Mesenchymal stem cell (in vitro differentiated cells and primary cell): ENCODE measurements at places on chromosomes 4 and X.

- peak; percentile 0 for DNase-seq
Measured at GRCh38 chrX:86930419-86930818, 587.2 kb upstream of the KLHL4 start.

GRCh38 chrX:149628280-149628679 lies 3.3 kb downstream of the TMEM185A start:
- no peak for DNase-seq

GRCh38 chr4:181911420-181911819 lies 331.8 kb upstream of the TENM3 start:
- DNase-seq = no peak

DNA sequence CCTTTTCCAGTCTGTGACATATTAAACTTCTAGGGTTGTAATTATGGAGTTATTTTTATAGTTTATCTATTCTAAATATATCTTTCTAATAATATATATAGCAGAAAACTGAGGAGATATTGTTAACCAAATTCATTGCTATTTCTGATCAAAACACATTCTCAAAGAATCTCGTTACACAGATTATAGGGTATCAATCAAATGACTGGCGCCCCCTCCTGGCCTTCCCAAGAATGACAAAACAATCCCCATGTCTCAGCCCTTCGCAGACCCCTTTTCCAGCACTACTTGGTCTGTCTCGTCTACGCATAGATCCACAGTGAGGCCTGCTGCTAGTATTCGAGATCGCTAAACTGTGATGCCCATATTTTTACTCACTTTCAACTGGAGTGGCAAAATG lies 209.3 kb downstream of the GPC3 start:
- DNase-seq = no peak

- DNase-seq = no peak
Measured at GRCh38 chrX:50838820-50839600, 25.0 kb upstream of the SHROOM4 start.

DNA sequence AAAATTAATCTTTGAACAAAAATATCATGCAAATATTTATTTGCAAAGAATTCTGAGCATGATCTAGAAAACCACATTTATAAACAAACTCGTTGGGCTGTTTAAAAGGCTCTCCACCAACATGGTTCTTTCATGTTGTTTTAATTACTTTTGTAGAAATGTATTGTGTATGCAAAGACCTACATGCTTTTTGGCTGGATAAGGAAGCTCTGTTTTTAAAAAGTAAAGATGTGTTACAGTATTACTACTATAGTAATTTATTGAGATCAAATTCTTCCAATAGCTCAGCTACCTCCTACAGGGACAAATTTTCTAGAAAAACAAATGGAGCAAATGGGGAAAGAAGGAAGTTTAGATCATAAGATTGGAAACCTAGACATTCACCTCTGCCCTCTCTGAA lies 177.5 kb upstream of the TTC29 start:
- peak; percentile 34 for DNase-seq

GRCh38 chr4:45082101-45082500 lies 355.7 kb upstream of the GNPDA2 start:
- no peak for DNase-seq

GRCh38 chrX:78650906-78651437 lies 8.2 kb downstream of the RTL3 start:
- peak; percentile 18 for DNase-seq

- no peak for DNase-seq
Measured at GRCh38 chr4:30802622-30803323, 82.6 kb downstream of the PCDH7 start.

- DNase-seq = no peak
Measured at GRCh38 chr4:107742791-107743190, 22.8 kb upstream of the PAPSS1 start.

- DNase-seq = no peak
Measured at GRCh38 chr4:74304095-74304625, 4.1 kb upstream of the EPGN start.

DNA sequence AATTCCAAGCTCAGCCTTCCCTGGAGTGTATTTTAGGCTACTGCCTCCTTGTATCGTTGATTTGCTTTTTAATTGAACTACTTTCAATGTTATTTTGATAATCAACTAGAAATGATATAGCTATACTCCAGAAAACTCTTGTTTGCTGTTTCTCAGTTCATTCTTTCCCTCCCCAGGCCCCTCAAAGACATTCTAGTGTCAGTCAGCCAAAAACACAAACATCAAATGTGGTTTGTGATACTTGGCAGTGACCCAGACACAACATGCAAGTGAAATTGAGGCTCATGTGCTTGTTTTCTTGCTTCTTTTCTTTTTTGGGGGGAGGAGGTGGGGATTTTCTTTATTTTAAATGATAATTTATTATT lies 7.6 kb downstream of the FAT4 start:
- DNase-seq = no peak

GRCh38 chr4:135994360-135994759 lies 1537.9 kb downstream of the PCDH18 start:
- DNase-seq = no peak

DNA sequence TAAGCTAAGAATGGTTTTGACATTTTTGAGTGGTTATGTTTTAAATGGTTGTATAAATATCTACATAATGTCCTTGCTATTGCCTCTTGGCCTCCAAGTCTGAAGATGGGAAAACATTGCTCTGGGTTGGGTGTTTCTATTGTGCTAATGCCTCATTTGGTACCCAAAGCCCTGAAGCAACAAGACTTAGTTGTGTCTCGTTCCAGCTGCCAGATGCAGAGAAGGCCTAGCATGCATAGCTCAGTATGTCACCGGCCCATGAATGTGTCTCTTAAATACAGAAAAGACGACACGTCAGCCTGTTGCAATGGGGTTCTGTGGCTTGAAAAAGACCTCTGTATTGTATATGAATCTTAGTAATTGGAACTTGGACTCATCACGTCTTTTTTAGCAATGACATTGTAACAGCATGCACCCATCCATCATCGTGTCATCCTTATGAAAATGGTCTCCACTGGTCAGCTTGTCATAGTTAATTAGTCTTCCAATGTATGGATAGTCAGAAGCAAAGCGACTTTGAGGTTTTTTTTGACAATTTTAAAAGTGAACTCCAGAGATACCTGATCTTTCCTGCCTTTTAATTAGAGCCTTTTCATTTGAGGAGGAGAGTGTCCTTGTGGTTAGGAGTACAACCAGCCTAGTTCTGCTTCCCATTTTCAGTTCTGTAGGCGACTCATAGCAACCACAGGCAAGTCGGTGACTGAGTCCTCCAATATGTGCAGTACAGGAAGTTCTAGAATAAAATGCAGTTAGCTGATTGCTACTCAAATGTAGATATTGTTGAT lies 126.4 kb upstream of the GATB start:
- DNase-seq = no peak

- DNase-seq = no peak
Measured at GRCh38 chrX:72371405-72371804, 65.7 kb upstream of the CITED1 start.

DNA sequence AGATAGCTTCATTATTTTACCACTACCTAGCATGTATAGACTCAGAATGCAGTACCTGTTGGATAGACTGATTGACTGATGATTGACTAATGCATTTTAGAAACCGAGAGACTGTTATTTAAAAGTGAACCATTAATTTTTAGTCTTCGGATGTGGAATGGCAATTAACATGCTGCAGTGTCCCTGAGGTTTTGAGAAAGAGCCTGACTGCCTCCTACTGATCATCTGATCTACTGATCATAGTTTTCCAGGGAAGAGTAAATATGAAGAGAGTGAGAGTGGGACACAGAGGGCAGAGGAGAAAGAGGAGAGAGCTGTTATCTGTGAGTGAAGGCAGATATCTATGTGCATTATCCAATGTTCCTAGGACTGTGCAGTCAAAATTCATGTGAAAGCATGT lies 764.7 kb downstream of the TRIML1 start:
- no peak for DNase-seq

GRCh38 chr4:20839957-20840356 lies 139.7 kb downstream of the PACRGL start:
- peak; percentile 82 for DNase-seq

GRCh38 chr4:140100771-140101170 lies 53.2 kb downstream of the MAML3 start:
- no peak for DNase-seq

- no peak for DNase-seq
Measured at GRCh38 chr4:53455766-53456165, 78.3 kb downstream of the FIP1L1 start.
